CD4-positive, alpha-beta T cell treated with Interferon alpha-2 for 1 hour (primary cell): ENCODE measurements at places on chromosomes 7 and 10.
A peak's percentile ranks its signal among the peaks of the same experiment; 100 is the strongest.

GRCh38 chr7:29040579-29040925, 82.4 kb upstream of the TRIL start:
- DNase-seq, result no peak

DNA sequence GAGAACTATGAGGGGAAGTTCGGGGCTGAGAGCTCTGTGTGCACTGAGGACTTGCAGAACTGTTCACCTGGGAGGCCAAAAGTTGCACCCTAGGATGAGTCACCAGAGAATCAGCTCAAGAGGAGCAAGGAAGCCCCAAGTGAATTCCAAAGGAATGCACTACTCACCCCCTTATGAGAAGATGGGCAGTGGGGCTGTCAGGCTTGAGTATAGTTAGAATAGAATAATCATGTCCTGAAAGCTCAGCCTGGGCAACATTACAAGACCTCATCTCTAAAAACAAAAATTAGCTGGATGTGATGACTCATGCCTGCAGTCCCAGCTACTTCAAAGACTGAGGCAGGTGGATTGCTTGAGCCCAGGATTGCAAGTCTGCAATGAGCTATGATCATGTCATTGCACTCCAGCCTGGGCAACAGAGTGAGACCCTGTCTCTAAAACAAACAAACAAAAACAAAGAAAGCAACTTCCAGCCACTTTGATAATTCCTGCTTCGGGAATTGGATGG, 30.0 kb downstream of the MAP3K8 start:
- no peak for DNase-seq

DNA sequence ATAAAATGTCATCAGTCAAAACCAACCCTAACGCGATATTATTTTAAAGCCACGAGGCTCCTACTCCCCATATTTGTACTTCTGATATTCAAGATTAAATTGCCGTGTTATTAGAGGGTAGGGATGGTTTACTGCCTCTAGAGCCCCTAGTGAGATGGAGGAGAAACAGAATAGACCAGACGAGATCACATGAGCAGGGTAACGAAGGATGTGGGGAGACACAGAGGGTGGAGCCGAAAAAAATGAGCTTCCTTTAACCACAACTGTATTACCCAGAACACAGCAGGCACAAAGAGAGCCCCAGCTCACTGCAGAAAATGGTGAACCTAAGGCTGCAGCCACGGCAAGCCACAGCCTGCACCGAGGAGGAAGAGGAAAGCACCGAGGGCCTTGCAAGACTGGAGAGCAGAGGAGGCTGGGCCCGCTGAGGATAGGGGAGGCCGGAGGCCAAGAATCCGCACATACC, 14.3 kb downstream of the ZC3HAV1 start:
- peak; percentile 86 for DNase-seq

DNA sequence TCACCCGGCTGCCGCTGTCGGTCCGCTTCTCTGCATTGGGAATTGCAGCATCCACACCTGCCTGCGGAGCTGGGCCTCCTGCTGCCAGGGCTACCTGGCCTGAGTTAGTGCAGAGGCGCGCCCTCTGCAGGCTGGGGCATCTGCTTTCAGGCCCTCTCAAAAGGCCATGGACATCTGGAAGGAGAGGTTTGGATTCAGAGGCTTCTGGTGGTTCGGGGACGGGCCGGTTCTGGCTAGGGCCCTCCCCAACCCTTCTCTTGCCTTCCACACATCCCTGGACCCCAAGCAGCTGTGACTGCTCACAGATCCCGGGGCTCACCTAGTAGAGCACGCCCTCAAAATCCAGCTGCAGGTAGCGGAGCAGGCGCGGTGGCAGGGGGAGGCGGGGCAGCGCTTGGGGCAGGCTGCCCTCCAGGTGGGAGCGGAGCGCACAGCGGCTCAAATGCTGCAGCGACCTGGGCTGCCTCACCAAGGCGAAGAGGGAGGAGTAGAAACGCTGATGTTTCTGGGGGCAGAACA, 8.4 kb upstream of the GBX1 start:
- DNase-seq, result no peak

DNA sequence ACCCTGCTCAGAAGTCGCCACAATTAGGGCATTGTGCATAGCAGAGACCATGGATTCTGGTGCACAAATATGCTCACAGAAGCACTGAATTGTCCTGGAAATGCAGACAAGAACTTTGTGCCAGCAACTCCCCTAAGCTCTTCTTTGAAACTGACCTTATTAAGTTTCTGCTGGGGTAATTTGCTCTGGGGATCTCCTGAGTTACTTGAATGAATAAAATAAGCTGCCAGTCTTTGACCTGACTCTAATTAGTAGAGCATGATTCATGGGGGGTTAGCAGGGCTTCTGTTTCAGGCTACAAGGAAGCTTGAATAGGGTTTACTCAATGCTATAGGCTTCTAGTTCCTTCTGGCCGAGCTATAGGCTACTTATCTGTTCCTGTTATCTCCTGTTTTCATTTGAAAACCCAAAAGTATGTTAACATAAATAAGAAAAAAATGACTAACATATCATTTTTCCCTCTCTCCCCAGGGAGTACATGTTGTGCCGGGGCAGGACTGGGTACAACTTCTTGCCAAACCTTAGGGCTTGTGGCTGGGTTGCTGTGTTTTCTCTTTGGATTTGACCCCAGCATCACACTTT, 169.0 kb upstream of the TMEM229A start:
- DNase-seq, result no peak

DNA sequence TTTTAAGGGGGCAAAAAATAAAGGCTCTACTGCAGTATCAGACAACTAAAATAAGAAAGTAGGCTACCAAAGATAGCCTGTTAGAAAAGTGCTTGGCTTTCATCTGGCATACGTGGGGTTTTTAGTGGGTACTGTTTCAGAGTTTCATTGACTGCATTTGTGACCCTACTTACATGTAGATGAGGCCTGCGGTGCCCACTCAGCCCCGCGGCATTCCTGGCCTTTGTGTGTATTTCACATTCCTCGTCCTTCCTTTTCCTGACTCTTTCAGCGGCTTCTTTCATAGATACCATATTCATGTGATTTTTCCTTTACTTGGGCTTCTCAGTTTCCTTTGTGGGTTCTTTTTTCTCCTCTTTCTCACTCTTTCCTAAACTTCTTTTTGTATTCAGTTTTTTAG, 50.7 kb downstream of the UBE3C start:
- DNase-seq, result no peak

DNA sequence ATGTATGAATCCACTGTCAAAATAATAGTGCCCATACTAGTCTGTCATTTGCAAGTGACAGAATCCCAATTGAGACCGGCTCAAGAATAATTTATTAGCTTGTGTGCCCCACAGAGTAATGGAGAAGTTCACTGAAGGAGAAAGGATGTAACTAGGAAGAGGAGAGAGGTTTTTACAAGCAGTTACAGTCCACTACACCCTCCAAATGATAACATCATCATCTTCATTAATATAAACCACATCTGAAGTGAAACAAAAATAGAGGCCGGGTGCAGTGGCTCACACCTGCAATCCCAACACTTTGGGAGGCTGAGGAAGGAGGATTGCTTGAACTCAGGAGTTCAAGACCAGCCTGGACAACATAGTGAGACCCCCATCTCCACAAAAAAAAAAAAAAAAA, 226.8 kb downstream of the SKIDA1 start:
- no peak for DNase-seq

DNA sequence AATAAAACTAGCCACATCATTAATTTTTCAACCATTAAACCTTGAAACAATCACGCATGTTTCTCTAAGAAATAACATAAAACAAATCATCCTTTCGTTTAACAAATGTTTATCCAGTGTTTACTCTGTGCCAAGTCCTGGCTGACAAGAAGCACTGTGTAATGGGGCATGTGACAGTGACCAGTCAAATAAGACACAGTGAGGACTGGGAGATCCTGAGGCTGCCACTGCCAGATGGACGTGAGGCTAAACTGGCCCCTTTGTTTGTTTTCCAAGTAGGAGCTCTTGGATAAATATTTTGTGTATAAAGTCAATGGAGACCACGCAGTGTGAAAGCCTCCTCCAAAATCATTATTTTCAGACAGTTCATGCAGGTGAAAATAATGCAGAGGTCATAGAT, 626.2 kb downstream of the SUGCT start:
- DNase-seq, result no peak
